ENCODE measurements at places on chromosomes 16 and 17.

DNA sequence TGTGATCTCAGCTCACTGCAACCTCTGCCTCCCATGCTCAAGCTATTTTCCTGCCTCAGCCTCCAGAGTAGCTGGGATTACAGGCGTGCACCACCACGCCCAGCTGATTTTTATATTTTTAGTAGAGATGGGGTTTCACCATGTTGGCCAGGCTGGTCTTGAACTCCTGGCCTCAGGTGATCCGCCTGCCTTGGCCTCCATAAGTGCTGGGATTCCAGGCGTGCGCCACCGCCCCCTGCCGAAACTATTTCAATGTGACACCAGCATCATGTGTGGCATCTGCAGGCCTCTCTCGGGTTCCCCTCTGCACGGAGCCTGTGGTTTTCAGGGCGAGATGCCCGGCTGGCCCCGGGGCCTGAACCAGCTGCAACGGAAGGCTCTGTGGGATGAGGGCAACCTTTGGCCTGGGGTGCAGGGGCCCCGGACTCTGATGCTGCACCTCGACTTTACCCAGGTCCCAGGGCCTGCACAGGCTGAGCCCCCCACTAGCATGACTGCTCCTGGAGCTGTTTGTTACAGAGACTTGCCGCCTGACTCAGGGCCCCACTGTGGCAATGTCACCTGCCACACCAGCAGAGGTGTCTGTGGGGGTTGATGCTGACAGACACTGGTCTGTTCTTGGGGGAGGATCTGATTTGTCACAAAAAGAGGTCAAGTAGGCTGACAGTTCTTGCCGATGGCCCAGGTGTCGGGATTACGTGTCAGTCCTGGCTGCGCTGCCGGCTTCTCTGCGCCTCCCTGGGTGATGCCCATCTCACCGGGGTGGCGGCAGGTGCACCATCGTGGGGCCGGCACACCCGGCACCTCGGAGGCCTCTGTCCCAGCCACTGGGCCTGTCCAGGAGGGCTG is 8.6 kb upstream of the TEX19 start:
- DNase-seq = no peak

DNA sequence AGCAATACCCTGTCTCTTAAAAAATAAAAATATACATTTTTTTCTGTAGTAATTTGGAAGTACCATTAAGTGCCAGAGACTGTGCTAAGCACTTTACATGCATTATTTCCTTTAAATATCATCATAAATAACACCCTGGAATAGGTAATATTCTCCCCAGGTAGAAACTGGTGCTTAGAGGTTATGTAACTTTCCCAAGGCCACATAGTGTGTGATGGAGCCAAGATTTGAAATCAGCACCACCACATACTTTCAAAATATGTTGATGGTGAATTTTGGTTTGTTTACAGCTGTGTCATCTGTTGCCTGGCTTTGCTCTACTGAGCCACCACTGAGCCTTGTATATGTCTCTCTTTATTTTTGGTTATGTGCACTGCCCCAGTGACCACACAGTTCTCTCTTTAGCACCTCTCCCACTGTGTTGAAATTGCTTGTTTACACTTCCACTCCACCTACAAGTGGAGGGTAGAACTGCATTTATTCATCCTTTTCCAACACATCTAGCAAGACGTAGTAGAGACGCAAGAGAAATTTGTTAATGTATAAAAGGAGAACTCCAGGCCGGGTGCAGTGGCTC is 19.0 kb upstream of the NBR1 start:
- no peak for DNase-seq

DNA sequence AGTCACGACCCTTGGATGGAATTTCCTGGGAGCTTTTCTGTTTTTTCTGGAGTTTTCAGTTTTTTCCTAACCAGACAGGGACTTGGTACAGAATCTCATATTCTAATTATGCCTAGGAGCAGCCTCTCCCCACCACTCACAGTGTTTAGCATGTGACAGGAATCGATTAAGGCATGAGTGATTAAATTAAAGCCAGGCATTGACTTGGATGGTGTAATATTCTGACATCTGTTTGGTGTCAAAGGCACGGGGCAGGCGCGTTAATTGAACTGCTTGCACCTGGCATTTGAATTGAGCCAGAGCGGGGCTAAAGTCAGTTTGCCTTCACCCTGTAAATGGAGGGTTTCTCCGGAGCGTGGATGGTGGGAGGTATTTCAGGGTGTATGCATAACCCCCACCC is 11.9 kb downstream of the MAPT start:
- DNase-seq = no peak

- DNase-seq = no peak
Measured at GRCh38 chr16:87028481-87029320, 288.5 kb downstream of the C16orf95 start.

- peak; percentile 84 for DNase-seq
Measured at GRCh38 chr17:42407289-42407836, 15.7 kb downstream of the CAVIN1 start.
